ENCODE measurements at places on chromosomes 2 and 18.

DNA sequence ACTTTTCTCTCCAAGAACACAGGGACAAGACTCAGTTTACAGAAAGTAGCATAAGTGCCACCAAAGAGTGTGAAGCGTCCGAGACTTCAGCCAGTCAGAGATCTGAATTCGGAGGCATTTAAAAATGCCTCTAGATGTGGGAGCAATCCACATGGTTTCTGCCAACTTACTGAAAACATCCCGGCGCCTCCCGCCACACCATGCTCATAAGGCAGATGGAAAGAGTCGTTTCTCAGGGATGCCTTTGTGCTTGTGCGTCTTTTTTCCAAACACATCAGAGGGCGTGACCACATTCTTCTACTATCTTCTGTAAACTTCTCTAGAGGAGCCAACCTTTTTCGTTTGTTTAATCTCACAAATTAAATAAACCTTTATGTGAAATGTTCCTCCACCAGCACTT is 88.7 kb downstream of the NRP2 start:
- DNase-seq, result no peak

- DNase-seq, result no peak
These were observed 413.2 kb upstream of the SPRED2 start for GRCh38 chr2:65845442-65846182.

- DNase-seq, result no peak
These were observed 270.9 kb upstream of the TCF4 start for GRCh38 chr18:55858661-55859515.

DNA sequence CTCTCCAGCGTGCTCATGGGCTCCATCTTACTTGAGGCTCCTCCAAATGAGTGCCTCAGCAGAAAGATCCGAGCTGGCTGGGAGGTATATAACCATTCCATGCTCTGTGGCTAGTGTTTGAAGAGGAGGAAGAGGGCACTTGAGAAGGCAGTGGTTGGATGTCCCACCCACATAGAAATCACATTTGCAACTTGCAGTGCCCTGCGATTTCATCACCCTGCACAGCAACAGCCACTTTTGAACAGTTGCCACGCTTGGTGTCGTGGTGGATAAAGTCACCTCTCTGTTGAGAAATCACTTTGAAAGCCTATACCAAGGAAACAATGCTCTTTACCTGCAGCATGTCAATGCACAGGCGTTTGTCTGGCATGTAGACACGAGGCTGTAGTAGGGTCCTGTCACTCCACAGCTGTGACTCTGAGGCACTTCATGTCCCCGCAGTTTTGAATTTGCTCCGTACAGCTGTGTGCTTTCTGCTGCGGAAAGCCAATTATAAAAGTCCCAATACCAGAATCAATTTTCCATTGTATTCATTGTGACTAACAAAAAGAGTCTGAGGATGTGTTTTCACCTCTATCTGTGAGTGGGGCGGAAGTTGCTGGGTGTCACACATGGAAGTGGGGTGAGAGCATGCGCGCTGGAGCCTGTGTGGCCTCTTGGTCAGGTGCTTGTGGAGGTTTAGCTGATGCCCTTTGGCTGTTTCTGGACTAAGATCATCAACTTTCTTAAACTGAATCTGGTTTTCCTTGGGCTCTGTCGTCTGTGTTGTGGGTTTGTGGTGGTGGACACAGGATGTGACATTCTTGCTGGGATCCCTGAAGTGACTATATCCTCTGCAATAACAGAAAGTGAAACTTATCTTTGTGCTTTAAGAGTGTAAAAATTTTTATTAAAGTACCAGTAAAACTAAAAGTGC is 2.8 kb downstream of the CNDP2 start:
- peak; percentile 81 for DNase-seq

GRCh38 chr2:76307495-76307894 is 596.8 kb upstream of the GCFC2 start:
- no peak for DNase-seq

- DNase-seq, result no peak
These were observed 549 bp upstream of the PSMD14 start for GRCh38 chr2:161307676-161308075.

- no peak for DNase-seq
These were observed 4.5 kb downstream of the RBMS1 start for GRCh38 chr2:160489111-160489510.

DNA sequence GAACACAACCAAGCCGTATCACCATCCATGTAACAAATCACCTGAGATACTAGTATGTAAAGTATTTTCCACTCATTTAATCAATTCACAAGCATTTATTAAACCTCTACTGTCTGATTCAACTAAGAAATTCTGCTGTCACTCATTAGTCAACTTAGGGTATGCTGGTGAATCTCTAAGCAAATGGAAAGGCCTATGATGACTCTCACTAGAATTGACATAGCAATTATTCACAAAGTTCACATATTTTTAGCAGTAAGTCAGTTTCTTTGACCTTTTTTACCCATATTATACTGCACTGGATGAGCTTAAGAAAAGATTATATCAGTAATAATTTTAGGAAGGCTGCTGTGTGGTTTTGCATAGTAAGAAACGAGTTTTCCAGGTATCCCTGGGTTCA is 130.1 kb downstream of the SLC8A1 start:
- DNase-seq, result no peak

- DNase-seq, result no peak
These were observed at the start of gene UGT1A1 for GRCh38 chr2:233760043-233760442. TSS of gene UGT1A1 (plus strand) at chr2:233760270. CDS start at chr2:233760288, 18 bp downstream.

DNA sequence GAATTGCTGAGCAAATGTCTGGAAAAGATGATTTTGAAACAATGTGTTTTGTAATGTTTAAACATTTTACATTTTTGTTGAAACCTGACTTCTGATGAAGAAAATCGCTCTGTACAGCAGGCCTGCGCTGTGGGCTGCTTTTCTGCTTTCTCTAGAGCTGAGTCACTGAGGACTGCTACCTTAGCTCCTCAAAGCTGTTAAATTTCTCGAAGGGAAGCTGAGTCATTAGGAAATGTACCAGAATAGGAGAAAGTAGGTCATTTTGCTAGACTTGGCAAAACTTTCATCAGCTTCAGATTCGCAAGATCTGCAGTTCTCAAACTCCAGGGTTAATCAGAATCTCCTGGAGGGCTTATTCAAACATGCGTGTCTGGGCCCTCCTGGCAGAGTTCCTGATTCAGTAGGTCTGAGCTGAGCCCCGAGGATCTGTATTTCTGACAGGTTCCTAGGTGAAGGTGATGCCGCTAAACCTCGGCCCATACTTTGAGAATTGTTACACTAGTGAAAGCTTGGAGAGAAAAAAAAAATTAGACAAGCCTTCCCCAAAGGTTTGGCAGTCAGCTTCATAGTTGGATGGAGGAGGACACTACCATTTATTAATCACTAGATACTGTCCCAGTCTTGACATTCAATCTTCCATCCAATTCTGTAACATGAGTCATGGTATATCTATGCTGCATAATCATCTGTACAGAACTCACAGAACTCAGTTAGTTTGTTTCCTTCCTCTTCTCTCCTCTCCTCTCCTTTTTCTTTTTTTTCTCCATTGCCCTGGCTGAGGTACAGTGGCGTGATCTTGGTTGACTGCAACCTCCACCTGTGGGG is 297.6 kb downstream of the PARD3B start:
- peak; percentile 57 for DNase-seq

GRCh38 chr2:35932276-35932963 is 423.2 kb upstream of the CRIM1 start:
- DNase-seq, result no peak

- DNase-seq, result no peak
These were observed 2.8 kb upstream of the PPP4R3B start for GRCh38 chr2:55620123-55620779.

DNA sequence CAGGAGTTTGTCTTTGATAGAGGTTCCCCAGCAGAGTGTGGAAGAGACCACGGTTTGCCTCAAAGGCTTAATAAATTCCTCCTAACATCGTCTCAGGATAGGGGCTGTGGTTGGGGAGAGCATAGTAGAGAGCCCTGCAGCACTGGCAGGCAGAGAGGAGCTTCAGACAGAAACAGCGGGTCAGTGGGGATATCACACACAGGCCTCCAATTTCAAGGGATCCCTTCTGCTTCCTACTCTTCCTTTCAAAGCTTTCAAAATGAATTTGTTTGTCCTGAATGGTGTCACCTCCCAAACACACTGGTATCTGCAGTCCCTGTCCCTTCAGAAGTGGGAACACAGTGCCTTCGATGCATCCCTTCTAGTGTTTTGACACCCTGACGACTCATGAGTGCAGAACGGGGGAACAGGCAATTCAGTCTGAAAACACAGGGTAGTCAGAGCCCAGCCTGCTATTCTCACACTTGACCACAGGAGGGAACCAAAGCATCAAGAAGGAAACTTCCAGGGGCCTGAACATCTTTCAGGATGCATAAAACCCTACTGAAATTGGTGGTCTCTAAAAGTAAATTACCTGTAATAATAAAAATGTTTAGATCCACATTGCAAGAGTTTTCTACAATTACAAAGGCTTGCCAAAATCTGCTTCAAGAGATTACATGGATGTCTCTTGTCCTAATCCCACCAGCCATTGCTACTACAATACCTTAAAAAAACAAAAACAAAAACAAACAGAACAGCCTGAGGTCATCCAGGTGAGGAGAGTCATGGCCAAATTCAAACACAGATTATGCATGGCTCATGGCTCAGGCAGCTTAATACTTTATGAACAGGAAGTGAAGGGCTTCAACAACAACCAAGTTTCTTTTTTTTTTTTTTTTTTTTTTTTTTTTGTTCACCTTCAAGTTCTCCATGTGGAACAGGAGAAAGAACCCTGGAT is 49.8 kb downstream of the SLC14A2 start:
- no peak for DNase-seq

DNA sequence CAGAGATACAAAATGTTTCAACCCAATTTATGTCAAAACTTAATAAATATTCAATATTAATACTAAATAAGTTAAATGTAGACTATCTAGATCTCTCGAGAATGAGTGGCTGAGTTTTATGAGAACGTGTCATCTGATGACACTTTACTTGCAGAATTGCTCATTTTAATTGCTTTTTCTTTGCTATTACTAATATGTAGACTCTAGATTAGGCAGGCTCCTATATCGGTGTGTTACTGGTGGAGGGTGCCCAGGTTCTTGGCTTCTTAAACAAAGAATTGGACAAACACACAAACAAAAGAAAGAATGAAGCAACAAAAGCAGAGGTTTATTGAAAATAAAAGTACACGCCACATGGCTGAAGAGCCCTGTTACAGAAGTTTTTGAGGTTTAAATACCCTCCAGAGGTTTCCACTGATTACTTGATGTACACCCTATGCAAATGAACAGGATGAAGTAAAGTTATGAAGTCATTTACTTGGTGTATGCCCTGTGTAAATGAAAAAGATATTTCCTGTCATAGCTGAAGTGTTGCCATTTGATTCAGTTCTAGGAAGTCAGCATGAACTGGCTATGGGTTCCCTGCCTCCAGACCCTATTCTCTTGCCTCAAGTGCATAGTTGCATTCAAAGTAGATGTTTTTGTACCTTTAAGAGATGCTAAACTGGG is 122.9 kb upstream of the ITGA4 start:
- no peak for DNase-seq

- DNase-seq, result no peak
These were observed 626 bp upstream of the VIT start for GRCh38 chr2:36695746-36696415.

GRCh38 chr2:1882471-1882870 is 138.2 kb upstream of the PXDN start:
- DNase-seq, result no peak

- no peak for DNase-seq
These were observed 52.0 kb upstream of the TNP1 start for GRCh38 chr2:216911886-216912285.
